Left lung (tissue), 14 donors: ENCODE measurements at places on chromosomes 1 and 21. TPM values are rescaled to one million over a fixed set of nuclear protein-coding genes. Genes with fewer than 3 reads are reported as not detected.

The GJB3 gene
- polyA plus RNA-seq = not detected

The SMYD2 gene
- 74.1 TPM for polyA plus RNA-seq

- DNase-seq = no peak
Measured at GRCh38 chr1:222057162-222057561, 315.3 kb upstream of the DUSP10 start.

GRCh38 chr1:65431111-65431705, 10.7 kb downstream of the LEPR start:
- DNase-seq = no peak

DNA sequence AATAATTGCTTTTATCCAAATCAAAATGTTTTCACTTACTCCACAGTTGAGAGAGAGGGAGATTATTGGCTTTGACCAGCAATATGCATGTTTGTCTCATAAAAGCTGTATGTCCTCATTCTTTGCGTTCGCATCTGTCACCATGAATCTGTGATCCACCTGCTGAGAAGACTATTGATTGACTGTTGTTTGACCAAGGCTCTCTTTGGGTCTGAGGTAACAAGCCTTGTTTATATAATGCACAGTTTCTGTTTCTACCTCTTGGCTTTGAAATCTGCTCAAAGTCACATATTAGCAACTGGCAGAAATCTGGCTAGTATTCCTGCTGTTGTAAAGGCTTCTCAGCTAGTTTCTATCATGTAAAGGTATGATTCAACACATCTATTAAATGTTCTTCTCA, 157.0 kb downstream of the LYPLAL1 start:
- DNase-seq = no peak

DNA sequence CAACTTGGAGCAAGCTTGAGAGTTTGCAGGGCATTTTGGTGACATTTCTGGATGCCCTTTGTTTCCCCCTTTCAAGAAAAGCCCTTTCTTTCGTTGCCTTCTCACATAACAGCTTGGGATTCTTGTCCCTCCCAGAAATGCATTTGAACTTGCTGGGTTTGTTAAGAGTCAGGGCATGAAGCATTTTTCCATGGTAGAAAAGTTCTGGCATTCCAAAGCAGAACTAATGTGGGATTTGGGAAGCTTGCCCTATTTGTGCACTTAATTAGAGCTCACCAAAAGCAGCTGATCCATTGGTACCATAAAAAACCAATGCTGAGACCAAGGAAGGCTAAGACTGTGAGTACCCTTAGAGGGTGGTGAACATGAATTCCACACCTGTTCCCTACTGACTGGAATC, 99.8 kb upstream of the HOOK1 start:
- DNase-seq = no peak

The FCAMR gene
- 0.07 TPM for polyA plus RNA-seq

DNA sequence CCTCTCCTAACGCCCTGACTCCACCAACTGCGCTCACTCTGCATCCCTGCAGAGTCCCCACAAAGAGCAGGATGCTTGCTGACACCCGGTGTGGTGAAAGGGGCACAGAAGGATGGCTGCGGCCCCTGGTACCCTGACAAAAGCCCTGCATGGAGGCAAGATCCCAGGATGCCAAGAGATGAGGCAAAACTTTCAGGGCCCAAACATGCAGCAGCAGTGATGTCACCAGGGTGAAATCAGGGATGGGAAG, 36.6 kb downstream of the SLC9A1 start:
- DNase-seq = no peak

- no peak for DNase-seq
Measured at GRCh38 chr1:75131565-75132241, 2.5 kb upstream of the LHX8 start.

- no peak for DNase-seq
Measured at GRCh38 chr1:204445860-204446412, 34.3 kb upstream of the PPP1R15B start.

DNA sequence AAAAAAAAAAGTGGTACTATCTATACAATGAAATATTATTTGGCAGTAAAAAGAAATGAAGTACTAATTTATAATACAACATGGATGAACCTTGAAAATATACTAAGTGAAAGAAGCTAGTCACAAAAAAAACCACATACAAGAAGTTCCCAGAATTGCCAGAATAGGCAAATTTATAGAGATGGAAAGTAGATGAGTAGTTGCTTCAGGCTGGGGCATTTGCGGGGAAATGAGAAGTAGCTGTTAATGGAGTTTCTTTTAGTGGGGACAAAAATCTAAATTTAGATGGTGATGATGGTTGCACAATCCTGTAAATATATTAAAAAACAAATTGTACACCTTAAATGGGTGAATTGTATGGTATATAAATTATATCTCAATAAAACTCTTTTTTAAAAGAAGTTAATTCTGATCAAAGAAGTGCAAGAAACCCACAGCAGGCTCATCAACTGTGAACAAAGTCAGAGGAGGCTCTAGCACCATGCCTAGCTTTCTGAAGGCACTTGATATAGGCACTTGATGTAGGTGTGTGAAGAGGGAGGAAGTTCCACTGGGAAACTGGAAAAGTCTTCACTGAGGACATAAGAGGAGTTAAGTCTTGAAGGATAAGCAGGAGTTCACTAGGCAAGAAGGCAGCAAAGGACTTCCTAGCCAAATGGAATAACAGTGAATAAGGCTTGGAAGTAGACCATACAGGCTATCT, 52.5 kb downstream of the DMAP1 start:
- DNase-seq = no peak

GRCh38 chr1:154497026-154497806, 4.8 kb upstream of the TDRD10 start:
- DNase-seq = peak; percentile 48

GRCh38 chr1:46804027-46804889, 5.4 kb downstream of the CYP4B1 start:
- DNase-seq = no peak

- DNase-seq = no peak
Measured at GRCh38 chr1:42657201-42657600, 1.0 kb upstream of the PPIH start.

The TCHH gene
- polyA plus RNA-seq = 0.08 TPM

The TRAF3IP3 gene
- polyA plus RNA-seq = 3.0 TPM

GRCh38 chr1:18633422-18634155, 2.9 kb downstream of the PAX7 start:
- no peak for DNase-seq

GRCh38 chr1:58162952-58163550, 383.5 kb downstream of the OMA1 start:
- DNase-seq = peak; percentile 56

- DNase-seq = peak; percentile 92
Measured at GRCh38 chr1:244970236-244970743, 105.9 kb upstream of the HNRNPU start.

- no peak for DNase-seq
Measured at GRCh38 chr1:12410351-12410750, 180.5 kb downstream of the VPS13D start.

DNA sequence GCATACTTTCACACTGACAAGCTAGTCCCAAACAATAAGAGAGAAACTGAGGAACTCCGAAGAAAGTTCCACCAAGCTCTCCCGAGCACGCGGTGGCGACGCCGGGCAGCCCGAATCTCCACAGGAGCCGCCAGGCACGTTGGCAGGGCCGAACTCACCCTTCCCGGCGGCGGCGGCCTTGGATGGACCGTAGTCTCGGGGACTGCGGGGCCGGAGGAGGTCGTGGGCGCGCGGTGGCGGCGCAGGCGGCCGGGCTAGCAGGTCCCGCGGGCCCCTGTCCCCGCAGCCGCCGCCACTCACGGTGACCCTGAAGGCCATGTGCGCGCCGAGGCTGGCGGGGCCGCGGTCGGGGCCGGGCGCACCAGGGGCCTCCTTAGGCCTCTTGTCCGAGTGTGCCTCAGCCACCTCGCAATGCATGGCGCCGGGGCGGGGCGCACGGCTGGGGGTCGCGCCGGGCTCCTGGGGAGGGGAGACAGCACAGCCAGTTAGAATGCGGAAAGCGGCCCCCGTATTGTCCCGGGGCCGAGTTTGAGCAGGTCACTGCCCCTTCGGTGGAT, 1.2 kb downstream of the GLIS1 start:
- no peak for DNase-seq

- no peak for DNase-seq
Measured at GRCh38 chr1:220708936-220709801, 19.0 kb downstream of the C1orf115 start.

DNA sequence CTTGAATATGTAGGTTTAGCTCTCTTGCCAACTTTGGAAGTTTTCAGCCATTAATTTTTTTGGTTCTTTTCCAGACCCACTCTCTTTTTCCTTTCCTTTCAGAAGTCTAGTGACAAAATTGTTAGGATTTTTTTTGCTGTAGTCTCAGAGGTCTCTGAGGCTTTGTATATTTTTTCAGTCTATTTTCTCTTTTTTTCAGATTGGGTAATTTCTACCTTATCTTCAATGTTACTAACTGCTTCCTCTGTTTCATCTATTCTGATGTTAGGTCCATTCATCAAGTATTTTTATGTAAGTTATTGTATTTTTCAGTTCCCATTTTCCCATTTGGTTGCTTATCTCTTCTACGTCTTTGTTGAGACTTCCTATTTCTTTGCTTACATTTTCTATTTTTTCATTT, 15.7 kb downstream of the RGS2 start:
- no peak for DNase-seq

DNA sequence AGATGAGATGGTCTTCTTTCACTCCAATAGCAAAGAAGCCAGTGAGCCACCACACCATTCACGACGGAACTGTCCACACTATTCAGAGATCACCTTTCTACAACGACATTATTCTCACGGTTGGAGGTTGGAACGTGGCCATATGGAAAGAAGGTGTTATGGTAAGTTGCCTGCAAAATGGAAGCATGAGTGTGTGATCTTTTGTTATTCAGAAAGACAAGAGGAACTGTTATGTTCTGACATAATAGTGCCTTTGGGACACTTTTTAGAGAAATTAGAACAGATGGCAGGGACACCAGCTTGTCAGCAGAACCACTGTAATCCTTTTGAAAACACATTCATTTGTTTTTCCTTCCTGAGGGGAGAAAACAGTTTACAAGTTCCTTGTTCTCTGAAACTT, 75.8 kb upstream of the MCOLN3 start:
- DNase-seq = no peak

- DNase-seq = no peak
Measured at GRCh38 chr1:219489636-219490035, 123.3 kb downstream of the ZC3H11B start.

- no peak for DNase-seq
Measured at GRCh38 chr1:211951856-211952255, 83.5 kb downstream of the INTS7 start.

The TBX19 gene
- 4.4 TPM for polyA plus RNA-seq

GRCh38 chr1:94087193-94087592, 33.8 kb downstream of the ABCA4 start:
- no peak for DNase-seq

GRCh38 chr1:19869929-19870328, 12.3 kb upstream of the OTUD3 start:
- no peak for DNase-seq

DNA sequence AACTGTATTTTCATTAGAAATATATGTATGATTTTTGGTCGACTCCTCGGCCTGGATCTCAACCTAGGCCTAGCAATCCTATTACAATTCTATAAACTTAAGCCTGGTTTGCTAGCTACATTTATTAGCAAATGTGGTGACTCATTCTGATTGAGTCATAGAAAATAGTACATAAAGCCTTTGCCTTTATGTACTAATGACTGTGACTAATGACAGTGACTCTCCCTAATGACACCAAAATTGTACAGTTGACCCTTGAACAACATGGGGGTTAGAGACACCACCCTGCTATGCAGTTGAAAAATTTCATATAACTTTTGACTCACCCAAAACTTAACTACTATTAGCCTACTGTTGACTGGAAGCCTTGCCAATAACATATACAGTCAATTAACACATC, 78.9 kb downstream of the CLEC20A start:
- DNase-seq = no peak

GRCh38 chr1:234647758-234648157, 37.8 kb upstream of the IRF2BP2 start:
- no peak for DNase-seq

The OR2T33 gene
- polyA plus RNA-seq = not detected

The ATP1A4 gene
- 0.17 TPM for polyA plus RNA-seq

The CD101 gene
- 2.5 TPM for polyA plus RNA-seq

The NBPF9 gene
- polyA plus RNA-seq = 56.9 TPM

The HES3 gene
- not detected for polyA plus RNA-seq

DNA sequence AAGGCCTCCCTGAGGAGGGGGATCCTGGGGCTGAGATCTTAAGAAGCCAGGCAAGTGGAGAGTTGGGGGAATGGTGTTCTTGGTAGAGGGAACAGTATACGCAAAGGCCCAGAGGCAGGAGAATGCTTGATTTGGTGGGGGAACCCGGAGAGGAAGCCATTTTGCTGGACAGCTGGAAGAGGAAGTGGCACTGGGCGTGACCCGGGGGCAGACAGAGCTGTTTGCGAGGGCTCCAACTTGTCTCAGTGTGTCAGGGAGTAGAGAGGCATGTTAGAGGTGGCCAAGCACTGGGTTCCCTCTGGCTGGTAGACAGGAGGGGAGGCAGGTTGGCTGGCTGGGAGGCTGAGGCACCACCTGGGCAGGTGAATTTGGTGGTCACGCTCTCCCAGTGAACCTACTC, 96.3 kb upstream of the ACTL8 start:
- DNase-seq = no peak

The AADACL4 gene
- polyA plus RNA-seq = 0.10 TPM

GRCh38 chr1:206703661-206704060, 19.0 kb downstream of the MAPKAPK2 start:
- no peak for DNase-seq

The RIMKLA gene
- polyA plus RNA-seq = 0.81 TPM

The NTPCR gene
- 50.4 TPM for polyA plus RNA-seq

- DNase-seq = no peak
Measured at GRCh38 chr1:112515311-112516009, 6.7 kb downstream of the WNT2B start.

DNA sequence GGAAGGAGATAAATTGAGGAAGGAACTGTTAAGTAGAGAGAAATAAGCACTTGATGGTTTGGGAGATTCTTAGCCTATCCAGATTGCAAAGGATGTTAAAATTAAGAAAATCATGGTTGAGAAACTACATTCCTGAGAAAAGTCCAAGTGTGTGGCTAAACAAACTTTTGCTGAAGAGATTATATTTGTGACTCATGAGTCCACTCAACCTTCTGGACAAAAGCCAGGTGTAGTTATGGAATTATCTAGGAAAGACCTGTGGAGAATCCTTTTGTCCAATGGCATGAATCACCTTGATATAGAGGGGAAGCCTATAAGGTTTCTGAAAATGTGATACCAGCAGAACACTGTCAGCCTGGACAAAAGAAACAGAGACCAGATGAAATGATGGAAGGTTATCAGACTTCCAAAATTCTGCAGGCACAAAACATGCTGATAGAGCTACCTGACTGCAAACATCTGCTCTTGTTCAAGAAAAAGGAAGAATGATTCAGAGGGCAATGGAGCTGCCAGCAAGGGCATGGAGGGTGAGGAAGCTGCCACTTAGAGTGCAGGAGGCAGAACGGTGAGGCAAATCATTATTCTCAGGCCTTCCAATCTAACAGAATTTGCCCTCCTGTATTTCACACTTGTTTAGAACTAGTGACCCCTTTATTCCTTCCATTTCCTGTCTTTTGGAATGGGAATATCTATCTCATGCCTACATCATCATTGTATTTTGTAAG, 300.6 kb upstream of the PRMT6 start:
- DNase-seq = no peak

GRCh38 chr1:5814046-5814619, 178.1 kb downstream of the NPHP4 start:
- no peak for DNase-seq

GRCh38 chr1:205986292-205986691, 16.9 kb downstream of the RAB7B start:
- DNase-seq = no peak
